Stomach (tissue), 19 donors: ENCODE measurements at places on chromosomes 6 and 20. TPM values are rescaled to one million over a fixed set of nuclear protein-coding genes. Genes with fewer than 3 reads are reported as not detected.
A peak's percentile ranks its signal among the peaks of the same experiment; 100 is the strongest.

Gene PHACTR3
- 0.58 TPM for total RNA-seq

Gene BRD2
- total RNA-seq, result 111 TPM

Gene SLC22A16
- total RNA-seq, result not detected

Gene TCF21
- 26.6 TPM for total RNA-seq

Gene PSMG4
- total RNA-seq, result 4.0 TPM

Gene PAK5
- total RNA-seq, result under 0.01 TPM

Gene FAM135A
- total RNA-seq, result 58.8 TPM

Gene IGF2R
- total RNA-seq, result 70.3 TPM

Gene HLA-DRB5
- 39.1 TPM for total RNA-seq

Gene BIRC7
- total RNA-seq, result not detected

Gene BTN3A1
- total RNA-seq, result 24.1 TPM

- no peak for DNase-seq
Observed at GRCh38 chr20:433300-433975, 25.3 kb downstream of the RBCK1 start.

GRCh38 chr6:166757232-166758135 lies 130.4 kb upstream of the RPS6KA2 start:
- peak; percentile 53 for DNase-seq

DNA sequence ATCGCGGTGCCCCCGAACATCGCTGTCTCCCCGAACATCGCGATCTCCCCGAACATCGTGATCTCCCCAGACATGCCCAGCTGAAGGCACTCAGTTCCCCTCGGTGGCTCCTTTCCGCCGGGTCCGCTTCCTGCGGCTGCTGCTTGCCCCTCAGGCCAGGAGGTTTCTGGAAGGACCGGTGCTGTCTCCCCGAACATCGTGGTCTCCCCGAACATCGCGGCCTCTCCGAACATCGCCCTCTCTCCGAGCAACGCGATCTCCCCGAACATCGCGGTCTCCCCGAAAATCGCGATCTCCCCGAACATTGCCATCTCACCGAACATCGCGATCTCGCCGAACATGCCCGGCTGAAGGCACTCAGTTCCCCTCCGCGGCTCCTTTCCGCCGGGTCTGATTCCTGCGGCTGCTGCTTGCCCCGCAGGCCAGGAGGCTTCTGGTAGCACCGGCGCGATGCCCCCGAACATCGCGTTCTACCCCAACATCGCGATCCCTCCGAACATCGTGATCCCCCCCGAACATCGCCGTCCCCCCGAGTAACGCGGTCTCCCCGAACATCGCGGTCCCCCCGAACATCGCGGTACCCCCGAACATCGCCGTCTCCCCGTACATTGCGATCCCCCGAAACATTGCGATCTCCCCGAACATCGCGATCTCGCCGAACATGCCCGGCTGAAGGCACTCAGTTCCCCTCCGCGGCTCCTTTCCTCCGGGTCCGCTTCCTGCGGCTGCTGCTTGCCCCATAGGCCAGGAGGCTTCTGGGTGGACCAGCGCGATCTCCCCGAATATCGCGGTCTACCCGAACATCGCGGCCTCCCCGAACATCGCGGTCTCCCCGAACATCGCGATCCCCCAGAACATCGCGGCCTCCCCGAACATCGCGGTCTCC lies 808 bp downstream of the ULBP1 start:
- DNase-seq, result peak; percentile 48

- DNase-seq, result no peak
Observed at GRCh38 chr20:42218621-42219374, 600.6 kb upstream of the CHD6 start.

DNA sequence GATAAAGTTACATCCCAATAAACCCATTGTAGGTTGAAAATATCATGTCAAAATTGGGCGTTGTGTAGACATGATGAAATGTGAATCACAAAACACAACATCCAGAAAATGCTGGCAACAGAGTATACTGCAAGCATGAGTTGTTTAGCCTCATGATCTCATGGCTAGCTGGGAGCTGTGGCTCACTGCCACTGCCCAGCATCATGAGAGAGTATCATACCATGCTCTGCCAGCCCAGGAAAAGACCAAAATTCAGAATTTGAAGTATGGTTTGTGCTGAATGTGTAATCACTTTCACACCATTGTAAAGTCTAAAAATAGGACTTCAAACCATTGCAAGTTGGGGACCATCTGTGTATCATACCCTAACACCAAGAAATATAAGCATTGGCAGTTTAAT lies 45.2 kb upstream of the SMAP1 start:
- no peak for DNase-seq

- DNase-seq, result no peak
Observed at GRCh38 chr20:58619864-58620431, 31.1 kb upstream of the STX16 start.

DNA sequence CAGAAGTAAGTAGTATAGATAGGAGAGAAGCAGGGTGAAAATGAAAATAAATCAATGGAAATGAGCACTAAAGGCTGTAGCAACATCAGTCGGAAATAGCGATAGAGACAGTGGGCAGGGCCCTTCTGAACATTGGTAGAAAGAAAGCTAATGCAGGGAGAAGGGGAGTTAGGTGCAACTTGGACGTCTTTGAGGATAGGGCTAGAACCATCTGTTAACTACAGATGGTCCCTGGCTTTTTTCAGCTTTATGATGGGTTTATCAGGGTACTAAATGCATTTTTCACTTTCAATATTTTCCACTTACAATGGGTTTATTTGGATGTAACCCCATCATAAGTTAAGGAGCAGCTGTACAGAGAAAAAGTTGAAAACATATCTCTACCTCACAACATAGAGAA lies 72.8 kb upstream of the CNR1 start:
- no peak for DNase-seq

DNA sequence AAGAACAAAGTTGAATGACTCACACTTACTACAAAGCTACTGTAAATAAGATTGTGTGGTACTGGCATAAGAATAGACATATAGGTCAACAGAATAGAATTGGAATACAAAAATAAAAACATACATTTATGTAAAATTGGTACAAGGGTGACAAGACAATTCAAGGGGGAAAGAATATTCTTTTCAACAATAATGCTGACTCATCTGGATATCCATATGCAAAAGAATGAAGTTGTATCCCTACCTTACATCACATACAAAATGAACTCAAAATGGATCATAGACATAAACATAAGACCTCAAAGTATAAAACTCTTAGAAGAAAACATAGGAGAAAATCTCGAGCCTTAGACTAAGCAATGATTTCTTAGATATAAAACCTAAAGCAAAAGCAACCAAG lies 50.9 kb downstream of the TRMT6 start:
- DNase-seq, result no peak

GRCh38 chr20:58054082-58054779 lies 174.2 kb downstream of the ANKRD60 start:
- no peak for DNase-seq

DNA sequence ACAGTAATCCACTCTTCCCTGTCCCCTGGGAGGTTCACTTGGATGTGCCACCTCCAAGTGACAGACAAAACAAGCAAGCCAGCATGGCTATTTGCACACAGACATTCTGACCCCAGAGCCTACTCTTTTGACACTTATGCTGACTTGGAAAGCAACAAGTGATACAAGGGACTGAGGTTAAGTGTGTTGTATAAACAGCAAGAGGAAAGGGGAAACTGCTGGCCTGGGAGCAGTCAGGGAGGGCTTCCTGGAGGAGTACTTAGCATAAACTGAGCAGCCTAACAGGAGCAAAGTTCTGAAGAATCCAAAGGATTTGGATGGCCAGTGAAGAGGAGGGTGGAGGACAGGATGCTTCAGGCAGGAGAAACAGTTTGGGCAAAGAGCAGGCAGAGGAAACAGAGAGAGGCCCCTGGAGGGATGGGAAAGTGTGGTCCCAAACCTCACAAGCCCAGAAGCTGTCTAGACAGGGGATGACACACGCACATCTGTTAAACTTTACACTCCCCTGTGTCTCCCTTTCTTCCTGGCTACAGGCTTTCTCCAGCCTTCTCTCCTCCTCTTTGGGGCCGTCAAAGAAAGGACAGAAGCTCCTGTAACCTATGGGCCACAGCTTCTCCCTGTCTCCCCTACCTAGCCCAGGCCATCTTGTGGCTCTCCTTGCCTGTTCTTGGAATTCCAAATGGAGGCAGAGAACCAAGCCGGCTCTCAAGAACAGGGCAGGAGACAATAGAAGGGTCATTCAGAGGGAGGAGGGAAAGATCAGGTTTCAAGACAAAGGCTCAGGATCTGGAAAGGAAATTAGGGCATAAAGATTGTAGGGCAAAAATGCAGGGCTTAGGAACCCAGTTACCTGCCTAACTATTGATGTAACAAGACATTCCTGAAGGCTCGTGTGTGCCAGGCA lies 19.3 kb downstream of the SULF2 start:
- no peak for DNase-seq

DNA sequence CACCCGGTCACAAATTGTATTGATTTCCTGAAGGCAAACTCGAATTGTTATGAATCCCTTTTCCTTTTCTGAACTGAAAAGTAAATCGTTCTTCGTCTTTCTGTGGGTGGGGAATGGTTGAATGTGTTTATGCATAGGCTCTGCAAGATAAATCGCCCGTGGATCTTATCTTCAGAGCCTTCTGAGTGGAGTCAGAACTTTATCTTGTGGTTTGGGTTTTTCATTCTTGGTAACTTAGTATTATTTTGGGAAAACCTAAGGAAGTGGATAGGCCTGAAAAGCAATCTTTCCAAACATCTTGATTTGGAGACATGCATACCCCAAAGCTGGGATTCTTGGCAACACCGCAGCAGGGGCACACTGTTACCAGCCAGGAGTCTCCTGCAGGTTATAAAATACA lies 122.4 kb downstream of the MAP3K7 start:
- DNase-seq, result no peak

GRCh38 chr20:20712004-20712473 lies 405 bp downstream of the RALGAPA2 start:
- peak; percentile 53 for DNase-seq

DNA sequence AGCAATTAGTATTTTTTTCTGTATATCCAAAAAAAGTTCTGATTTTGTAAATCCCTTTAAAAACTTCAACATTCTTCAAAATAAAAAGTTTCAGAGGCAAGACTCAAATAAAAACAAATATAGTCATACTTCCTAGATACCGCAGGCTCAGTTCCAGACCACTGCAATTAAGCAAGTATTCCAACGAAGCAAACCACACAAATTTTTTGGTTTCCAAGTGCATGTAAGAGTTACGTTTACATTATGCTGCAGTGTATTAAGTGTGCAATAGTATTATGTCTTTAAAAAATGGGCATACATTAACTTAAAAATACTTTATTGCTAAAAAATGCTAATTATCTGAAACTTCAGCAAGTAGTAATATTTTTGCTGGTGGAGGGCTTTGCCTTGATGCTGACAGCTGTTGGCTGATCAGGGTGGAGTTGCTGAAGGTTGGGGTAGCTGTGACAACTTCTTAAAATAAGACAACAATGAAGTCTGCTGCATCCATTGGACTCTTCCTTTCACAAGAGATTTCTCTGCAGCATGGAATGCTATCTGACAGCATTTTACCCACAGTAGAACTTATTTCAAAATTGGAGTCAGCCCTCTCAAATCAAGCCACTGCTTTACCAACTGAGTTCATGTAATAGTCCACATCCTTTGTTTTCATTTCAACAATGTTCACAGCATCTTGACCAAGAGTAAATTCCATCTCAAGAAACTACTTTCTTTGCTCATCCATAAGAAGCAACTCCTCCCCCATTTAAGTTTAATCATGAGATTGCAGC lies 46.0 kb downstream of the PHIP start:
- no peak for DNase-seq

DNA sequence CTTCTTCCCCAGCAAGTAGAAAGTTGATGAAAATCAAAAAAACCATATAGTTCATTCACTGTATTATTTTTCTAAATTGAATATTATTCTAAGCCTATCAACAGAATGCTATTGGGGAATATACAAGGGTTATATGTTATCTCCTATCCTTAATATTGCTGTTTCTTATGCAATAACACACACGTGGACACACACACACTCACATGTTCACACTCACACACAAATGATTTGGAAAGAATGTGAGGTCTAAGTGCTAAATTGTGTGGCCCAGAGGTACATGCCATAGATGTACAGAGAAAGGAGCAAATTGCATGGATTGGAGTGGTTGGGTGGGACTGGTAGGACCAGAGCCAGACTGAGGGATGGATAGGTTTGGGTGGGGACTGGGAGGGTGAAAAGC lies 45.1 kb downstream of the RIOK1 start:
- no peak for DNase-seq

DNA sequence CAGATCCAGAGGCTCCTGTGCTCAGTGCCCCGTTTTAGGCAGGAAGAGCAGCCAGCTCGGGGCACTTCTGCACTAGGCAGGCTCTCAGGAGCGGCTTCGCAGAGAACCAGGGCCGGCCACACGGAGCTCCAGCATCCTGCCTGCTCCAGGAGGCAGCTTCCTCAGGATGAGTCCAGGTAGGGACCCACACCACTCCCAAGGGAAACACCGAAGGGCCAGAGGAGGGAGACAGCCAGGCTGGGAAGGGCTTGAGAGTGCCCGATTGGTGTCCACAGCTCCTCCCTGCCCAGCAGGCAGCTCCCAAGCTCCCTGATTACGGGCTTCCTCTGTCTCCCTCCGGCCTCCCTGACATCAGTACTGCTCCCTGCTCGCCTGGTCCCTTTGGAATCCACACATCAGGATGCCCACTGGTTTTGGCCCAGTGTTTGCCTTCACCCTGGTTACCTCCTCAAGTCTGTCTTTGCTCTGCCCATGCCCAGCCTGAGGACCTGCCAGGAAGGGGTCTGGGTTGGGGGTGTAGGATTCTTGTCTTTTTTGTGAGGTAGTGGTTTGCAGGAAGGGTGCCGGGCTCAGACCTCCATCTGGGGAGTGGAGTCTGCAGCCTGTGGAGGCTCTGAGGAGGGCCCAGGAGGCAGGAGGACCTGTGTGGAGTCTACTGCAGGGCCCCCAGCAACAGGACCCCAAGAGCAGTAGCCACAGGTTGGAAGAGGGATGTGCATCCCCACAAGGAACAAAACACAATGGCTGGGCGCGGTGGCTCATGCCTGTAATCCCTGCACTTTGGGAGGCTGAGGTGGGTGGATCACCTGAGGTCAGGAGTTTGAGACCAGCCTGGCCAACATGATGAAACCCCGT lies 11.2 kb upstream of the PYGB start:
- DNase-seq, result no peak

GRCh38 chr6:43715056-43715788 lies 27.6 kb upstream of the MRPS18A start:
- no peak for DNase-seq

- DNase-seq, result no peak
Observed at GRCh38 chr6:142682985-142683384, 262.0 kb downstream of the HIVEP2 start.

GRCh38 chr6:136720045-136720770 lies 72.1 kb downstream of the MAP3K5 start:
- no peak for DNase-seq

DNA sequence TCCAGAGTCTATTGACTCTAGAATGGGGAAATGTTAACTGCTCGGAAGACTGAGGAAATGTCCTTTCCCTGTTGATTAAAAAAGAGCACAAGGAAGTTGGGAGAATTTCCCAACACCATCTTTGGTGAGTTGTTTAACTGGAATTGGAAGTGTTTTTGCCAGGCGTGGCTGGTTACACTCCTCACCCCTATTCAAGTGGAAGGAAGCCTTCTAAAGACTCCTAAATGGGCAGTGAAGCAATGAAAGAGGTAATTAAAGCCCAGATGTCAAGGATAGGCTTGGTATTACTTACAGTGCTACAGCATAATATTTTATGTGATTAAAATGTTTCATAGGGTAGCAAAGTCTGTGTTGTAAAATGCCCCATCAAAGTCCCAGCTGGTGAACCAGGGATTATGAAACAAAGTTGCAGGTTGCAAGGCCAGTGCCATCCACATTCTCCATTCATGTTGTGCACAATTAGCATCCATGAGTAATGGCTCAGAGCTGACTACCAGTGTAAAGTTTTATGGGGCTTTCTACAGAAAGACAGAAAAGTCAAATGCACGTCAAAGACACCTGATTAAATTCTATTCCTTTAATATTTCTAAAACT lies 52.6 kb downstream of the BTBD3 start:
- DNase-seq, result no peak
